ENCODE measurements at places on chromosomes 1 and 21.

DNA sequence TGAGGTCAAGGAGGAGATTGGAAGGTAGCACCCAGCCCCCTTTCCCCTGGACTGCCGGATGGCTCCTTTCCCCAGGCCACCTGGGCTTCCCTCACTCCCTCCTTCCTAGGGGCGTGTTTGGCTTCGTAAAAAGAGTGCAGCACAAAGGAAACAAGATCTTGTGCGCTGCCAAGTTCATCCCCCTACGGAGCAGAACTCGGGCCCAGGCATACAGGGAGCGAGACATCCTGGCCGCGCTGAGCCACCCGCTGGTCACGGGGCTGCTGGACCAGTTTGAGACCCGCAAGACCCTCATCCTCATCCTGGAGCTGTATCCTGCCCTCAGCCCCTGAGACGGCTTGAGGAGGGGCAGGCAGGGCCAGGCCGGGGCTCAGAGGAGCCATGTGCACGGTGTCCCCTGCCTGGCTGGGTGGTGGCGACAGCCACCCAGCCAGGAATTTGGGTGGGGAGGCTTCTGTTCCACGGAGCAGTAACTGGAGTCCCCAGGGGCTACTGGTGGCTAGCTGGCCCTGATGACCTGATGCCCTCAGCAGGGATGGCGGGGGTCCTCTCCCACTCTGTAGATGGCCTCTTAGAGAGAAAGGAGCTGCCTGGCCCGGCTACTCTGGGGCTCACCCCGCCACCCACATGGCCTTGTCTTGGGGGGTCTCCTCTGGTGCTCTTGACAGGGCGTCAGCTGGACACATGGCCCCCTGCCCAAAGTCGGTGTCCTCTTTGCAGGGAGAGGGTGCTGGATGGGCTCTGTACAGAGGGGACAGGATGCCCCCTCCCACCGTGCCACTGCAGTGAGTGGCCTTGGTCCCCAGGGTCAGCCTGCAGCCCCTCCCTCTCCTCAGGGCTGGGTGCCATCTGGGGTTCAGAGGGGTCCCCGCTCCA lies 39.5 kb downstream of the TRIM11 start:
- DNase-seq: no peak

- DNase-seq: no peak
Observed at GRCh38 chr1:195071461-195071860, 1536.8 kb downstream of the KCNT2 start.

DNA sequence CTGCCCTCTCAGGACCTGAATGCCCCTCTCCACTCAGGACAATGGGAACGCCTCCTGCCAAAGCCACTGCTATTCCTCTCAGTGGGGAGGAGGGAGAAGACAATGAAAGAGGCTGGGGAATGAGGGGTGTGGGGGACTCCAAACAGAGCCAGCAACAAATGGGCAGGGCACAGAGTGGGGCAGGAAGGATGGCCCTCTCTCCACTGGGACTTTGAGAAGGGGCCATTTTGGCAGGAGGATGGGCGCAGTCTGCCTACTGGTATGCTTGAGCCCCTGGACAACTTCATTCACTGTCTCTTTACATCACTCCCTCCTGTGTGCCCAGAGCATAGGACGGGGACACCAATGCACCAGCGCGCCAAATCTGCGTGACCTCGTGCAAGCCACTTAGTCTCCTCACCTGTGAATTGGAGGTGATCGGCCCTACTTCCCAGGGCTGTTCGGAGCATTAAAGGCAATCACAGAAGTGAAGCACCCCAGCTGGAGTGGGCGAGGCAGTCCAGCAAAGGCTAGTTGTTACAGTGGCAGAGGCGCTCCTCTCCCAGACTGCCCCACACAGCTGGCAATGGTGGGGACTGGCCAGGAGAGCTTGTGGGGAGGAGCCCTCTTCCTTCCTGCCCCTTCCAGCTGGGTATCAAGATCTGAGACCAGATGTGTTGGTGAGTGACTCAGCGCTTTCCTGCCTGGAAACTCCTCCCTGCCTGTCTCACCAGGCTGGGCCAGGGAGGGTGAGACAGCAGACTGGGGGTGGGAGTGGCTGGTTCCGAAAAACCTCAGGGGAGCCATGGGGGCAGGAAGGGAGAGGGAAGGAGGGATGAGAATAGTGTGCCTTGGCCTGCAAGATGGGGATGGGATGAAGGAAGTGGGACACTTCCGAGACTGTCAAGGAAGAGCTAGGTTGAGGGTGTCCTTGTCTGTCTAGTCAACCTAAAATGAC lies 22.4 kb upstream of the SYNC start:
- DNase-seq: peak; percentile 85

- no peak for DNase-seq
Observed at GRCh38 chr21:34126691-34127090, 53.3 kb downstream of the MRPS6 start.

DNA sequence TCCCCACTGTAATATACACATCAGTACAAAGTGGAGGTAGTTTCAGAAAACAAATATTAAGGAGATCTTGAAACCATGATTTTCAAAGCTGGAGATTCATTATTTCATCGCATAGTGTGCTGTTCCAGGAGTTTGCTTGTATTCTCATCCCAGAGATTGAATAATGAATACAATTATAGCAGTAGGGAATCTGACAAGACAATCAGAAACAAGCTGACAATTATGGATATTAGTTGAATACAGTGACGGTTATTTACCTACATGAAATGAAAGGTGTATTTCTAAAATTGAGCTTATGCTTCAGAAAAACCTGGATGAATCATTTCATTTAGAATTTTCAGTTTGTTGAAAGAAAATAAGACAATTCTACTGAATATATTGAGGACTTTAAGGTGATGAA lies 2119.0 kb downstream of the MRPL39 start:
- DNase-seq: no peak

DNA sequence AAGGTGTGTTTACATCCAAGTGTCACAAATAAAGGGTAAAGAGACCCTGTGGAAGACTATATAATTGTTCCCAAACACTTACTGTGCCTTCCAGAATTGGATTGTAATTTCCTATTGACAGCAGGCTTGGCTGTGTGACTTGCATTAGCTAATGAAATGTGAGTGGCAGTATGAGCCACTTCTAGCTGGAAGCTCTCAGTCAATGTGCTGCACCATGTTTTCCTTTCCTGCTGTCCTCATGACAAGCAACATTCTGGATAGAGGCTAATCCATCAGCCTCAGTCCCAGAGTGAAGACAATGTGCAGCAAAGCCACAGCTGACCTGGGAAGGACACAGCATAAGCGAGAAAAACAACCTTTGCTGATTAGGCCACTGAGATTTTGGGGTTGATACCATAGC lies 5.9 kb upstream of the FOXJ3 start:
- DNase-seq: no peak

GRCh38 chr1:115228191-115228590 lies 109.9 kb downstream of the NGF start:
- no peak for DNase-seq

- no peak for DNase-seq
Observed at GRCh38 chr1:206608108-206608698, 4.1 kb downstream of the EIF2D start.

DNA sequence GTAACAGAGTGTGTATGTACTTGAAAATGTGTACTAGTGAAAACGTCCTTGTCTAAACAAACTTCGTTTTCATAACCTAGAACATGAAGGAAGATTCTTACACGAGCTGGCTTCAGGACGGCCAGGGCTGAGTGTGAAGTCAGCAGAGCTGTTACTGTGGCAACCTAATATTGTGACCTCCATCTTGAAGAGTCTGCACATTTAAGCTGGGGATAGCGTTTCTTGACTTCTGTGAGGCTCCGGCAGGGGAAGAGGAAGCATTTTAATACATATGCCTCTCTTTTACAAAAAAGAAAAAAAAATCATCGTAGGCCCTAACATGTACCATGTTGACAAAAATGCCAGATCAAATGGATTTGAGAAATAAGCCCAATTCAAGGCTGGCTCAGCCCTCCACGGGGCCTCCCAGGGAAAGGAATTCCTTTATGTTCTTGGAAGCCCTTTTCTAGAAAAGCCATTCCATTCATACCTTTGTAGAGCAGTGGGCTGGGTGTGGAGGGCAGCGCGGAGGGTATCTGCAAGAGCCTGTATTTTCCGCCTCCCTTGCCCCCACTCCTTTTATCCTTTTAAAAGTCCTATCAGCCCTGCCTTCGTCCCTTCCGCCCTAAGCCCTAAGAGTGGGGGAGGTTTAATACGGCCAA lies 51.1 kb downstream of the SIM2 start:
- DNase-seq: no peak

DNA sequence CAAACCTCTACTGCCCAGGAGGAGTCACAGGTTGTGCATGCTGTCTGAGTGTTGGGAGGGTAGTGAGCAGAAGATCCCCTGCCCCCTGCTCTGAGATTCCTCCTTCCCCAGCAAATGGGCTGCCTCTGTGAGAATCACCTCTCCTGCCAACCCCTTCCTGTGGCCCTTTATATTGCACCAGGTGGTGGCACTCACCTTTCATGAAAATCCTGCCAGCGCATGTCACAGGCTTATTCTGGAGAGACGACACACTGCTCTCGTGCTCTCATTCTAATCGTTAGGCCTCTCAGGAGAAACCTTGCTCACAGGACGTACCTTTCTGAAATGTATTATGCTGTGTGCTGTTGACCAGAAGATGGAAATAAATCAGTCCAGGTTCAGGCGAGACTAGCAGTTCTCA lies 113.7 kb downstream of the RGL1 start:
- DNase-seq: no peak

- no peak for DNase-seq
Observed at GRCh38 chr1:219265026-219265515, 91.4 kb downstream of the LYPLAL1 start.

DNA sequence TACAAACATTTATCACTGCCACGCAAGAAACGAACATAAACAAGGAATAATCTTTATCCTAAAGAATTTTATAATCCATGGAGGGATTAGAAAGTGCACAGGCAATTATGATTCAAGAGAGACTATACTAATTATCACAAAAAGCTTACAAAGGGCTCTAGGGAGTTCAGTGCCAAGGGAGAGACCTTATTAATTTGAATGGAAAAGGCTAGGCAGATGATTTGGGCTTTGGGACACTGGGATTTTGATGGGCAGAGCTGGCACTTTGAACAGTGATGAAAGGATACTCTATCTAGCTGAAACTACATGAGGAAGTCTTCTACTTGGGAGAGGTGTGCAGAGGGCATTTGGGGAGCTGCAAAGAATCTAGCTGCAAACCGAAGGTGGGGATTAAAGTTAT lies 48.9 kb upstream of the IVNS1ABP start:
- no peak for DNase-seq

DNA sequence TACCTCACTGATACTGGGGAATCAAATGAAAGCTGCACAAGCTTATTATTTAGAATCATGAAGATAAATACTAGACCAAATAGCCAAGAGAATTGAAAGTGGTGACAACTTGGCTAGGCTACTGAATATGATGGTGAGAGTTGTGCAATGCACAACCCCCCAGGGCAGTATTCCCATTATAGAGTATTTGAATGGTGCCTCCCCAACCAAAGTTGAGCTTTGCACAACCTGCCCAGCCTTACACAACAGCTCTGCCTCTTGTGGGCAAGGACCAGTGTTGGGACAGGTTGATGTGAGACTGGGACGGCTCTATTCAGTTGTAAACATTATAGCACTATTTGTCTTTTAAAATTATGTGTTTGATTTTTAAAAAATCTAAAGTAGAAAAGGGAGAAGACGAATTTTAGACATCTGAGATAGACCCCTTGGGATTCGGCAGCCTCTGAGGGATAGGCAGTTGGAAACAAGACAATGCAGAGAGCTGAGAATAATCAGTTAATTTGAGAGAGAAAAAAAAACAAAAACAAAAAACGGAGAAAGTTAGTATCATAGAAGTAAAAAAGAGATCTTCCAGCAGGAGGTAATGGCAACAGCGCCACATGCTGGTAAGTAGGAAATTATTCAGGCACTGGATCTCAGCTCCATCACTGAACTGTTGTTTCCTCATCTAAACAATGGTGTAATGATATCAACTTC lies 91.0 kb upstream of the KCNA3 start:
- DNase-seq: no peak

DNA sequence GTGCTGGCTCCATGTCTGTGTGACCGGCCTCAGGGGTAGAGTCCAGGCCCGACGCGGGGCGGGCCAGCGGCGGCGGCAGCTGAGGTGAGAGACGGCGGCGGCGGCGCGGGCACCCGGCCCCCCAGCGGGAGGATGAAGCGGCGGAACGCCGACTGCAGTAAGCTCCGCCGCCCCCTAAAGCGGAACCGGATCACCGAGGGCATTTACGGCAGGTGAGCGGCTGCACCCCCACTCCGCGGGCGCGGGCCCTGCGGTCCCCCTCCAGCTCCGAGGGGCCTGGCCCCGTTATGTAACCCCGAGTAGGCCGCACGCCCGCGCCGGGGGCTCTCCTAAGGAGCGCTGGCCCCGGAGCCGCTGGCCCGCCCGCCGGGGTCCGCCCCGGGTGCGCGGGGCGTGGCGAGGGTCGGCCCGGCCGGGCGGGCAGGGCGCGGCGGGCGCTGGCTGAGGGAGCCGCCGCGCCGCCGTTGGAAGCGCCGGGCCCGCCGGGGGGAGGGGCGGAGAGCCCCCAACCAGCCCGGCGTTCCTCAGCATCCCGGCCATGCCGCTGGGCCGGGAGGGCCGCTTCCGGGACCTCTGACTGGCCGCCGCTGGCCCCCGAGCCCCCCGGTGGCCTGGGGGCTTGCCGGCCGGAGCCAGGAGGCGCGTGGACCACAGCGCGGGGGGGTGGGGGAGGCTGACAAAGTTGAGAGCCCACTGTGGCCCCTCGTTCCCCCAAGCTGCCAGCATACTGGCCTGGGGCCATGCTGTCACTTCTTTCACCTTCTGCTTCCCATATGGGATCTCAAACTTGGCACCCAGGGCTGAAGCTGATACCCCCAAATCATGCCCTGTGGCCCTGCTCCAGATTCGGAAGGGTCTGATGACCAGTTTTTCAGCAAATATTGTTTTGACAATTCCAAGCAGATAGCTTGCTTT lies 527 bp downstream of the MACO1 start:
- no peak for DNase-seq

- DNase-seq: no peak
Observed at GRCh38 chr1:204961765-204962419, 81.1 kb upstream of the CNTN2 start.

GRCh38 chr21:42533306-42533962 lies 19.8 kb downstream of the SLC37A1 start:
- DNase-seq: no peak

GRCh38 chr1:111672331-111672730 lies 52.7 kb downstream of the RAP1A start:
- no peak for DNase-seq

DNA sequence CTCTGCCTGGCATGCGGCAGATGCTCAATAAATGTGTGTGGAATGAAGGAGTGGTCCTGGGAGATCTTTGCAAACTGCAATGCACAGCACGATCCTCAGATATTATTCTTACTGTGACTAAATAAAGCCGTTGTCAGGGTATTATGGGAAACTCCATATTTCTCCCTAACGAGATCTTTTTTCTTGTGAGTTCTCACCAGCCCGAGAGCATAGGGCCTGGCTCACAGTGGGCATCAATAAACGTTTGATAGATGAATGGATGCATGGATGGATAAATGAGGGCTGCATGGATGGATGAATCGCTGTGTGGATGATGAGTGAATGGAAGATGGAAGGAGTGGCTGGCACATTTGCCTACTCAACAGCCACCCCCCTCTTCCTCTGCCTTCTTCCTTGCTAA lies 69.6 kb downstream of the SDC3 start:
- no peak for DNase-seq
